ENCODE measurements at places on chromosomes 4 and X.

DNA sequence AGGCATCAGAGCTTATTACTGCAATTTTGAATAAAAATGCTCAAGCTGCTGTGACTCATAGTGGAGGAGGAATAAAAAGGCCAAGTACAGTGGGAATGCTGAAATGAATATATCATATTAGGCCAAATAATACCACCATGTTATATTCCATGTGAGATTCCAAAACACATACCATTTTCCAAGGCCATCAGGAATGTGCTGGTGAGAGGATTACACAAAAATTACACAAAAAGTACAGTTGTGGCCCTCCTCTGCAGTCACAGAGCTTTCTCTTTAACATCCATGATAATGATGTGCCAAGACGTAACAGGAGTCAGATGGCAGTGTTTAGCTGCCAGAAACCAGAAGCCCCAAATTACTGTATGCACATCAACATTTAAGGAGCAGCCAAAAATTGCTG lies 153.5 kb downstream of the PCDH18 start:
- DNase-seq, result no peak

DNA sequence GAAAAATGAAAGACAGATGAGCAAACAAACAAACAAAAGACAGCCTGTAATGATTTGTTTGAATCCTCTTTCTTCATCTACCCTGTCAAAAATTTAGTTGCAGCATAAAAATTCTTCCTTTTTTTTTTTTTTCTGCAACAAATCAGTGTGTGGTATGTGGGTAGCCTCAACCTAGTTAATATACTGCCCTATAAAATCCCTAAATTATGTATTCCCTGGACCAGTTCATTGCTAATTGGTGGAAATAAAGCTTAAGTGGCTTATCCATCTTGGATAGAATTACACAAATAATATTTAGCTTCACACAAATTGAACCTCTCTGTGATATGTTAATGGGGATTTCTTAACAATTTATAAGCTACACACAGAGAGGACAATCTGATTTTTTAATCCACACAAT lies 208.4 kb downstream of the NDST4 start:
- DNase-seq, result no peak

DNA sequence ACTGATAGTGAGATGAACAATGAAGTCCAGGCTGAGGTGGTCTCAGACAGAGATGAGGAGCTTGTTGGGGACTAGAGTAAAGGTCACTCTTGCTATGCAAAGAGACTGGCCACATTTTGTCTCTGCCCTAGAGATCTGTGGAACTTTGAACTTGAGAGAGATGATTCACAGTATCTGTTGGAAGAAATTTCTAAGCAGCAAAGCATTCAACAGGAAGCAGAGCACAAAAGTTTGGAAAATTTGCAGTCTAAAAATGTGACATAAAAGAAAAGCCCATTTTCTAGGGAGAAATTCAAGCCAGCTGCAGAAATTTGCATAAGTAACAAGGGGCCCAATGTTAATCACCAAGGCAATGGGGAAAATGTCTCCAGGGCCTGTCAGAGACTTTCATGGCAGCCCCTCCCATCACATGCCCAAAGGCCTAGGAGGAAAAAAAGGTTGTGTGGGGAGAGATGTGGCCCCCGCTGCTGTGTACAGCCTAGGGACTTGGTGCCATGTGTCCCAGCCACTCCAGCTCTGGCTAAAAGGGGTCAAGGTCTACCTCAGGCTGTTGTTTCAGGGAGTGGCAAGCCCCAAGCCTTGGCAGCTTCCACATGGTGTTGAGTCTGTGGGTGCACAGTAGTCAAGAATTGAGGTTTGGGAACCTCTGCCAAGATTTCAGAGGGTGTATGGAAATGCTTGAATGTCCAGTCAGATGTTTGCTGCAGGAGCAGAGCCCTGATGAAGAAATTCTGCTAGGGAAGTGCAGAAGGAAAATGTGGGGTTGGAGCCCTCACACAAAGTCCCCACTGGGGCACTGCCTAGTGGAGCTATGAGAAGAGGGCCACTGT lies 262.8 kb downstream of the DKK2 start:
- DNase-seq, result no peak

GRCh38 chr4:101009471-101009870 lies 337.9 kb downstream of the PPP3CA start:
- no peak for DNase-seq

- DNase-seq, result no peak
Measured at GRCh38 chr4:22668301-22668700, 24.4 kb upstream of the GBA3 start.

DNA sequence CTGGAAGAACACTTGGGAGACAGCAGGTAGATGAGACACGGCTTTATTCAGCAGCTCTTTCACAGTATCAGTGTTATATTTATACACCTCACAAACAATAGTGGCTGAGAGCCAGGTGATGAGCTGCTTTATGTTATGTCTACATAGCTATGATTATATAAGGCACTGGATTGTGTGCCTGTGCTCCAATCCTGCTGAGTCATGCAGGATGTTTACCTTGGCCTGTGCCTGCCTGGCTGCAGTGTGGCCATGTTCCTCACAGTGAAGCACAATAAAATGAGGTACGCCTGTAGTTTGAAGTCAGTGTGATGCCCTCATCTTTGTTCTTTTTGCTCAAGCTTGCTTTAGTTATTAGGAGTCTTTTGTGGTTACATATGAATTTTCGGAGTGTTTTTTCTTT lies 31.3 kb downstream of the CXCL13 start:
- no peak for DNase-seq

GRCh38 chr4:109238746-109239145 lies 63.7 kb downstream of the COL25A1 start:
- DNase-seq, result no peak

GRCh38 chrX:37641859-37642258 lies 43.7 kb upstream of the XK start:
- DNase-seq, result no peak

GRCh38 chrX:9342561-9343051 lies 122.3 kb upstream of the TBL1X start:
- peak; percentile 74 for DNase-seq

- DNase-seq, result no peak
Measured at GRCh38 chrX:22800360-22800759, 199.4 kb upstream of the DDX53 start.

- DNase-seq, result no peak
Measured at GRCh38 chrX:136797787-136798186, 17.1 kb upstream of the ARHGEF6 start.

GRCh38 chrX:153444333-153445011 lies 1.4 kb downstream of the TREX2 start:
- no peak for DNase-seq

DNA sequence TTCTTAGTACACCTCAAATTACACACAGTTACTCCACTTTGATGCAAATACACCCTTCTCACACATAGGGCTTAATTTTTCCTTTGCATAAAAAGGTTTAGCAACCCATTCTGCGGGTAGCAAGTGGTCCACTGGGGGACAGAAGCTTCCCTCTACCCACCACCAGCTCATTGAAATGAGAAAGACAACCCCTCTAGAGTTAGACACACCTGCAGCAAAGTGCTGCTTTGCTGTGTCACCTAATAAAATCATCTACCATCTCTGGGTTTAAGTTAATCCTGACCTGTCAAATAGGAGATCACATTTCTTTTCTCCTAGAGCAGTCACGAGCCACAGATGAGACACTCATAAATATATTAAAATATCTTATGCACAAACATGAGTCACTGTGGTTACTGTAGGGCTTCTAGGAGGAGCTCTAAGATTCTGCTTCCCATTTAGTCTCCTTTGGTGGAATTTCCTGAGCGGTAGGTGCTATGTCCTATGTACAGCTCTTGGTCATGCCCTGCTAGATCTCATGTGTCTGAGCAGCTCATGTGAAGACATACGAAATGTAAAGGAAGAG lies 11.9 kb downstream of the BMX start:
- no peak for DNase-seq

GRCh38 chrX:110420771-110421499 lies 62.3 kb downstream of the RTL9 start:
- no peak for DNase-seq

DNA sequence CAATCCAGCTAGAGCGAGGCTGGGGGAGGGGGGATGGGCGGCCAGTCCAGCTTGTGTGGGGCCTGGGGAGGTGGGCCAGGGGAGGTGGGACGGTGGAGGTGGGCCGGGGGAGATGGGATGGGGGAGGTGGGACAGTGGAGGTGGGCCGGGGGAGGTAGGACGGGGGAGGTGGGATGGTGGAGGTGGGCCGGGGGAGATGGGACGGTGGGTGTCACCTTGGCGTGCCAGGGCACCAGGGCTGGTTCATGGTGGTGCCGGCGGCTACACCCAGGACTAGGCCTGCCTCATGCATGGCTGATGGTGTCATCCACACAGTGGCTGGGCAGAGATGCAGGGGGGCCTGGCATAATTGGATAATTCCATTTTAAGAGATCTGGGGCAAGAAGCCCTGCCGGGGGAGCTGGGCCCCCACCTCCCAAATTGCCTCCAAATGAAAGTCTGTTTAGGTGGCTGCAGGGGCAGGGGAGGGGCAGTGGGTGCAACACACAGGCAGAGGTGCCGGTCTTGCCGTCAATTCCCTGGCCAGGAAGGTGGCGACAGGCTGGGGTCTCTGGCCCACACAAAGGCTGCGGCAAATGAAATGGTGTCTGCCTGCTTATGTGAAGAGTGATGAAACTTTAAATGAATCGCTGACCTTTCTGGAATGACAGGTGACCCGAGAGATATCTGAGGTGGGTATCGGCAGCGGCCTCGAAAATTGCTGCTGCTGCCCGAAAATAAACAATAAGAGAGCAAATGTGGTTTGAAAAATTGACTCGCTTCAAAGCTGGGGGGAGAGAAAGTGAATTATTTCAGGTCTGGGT lies 82.1 kb downstream of the FAM53A start:
- DNase-seq, result no peak

DNA sequence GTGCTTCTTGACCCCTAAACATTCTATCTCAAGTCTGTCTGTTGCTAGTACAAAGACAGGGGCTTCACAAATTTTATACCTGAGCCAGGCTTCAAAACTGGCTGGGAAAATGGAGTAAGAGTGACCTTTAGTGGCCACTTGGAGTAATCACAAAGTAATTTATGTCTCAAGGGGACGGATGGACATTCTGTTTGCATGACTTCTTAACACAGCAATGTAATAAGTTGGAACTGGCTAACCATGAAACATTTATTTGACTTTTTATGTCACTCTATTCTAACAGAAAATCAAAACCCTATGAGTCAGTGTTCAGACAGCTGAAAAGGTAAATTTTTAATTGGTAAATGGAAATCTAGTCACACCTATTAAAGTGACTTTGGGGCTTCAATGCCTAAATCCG lies 600.6 kb downstream of the ANKRD50 start:
- no peak for DNase-seq

- no peak for DNase-seq
Measured at GRCh38 chr4:70515367-70516250, 2.8 kb upstream of the AMTN start.

Data from activated T-cell treated with anti-CD3 and anti-CD28 coated beads, Interleukin-2, amount 50 U/mL, for 24 hours (primary cell).